Effector CD8-positive, alpha-beta T cell (primary cell): ENCODE measurements at places on chromosomes 5 and 9.

DNA sequence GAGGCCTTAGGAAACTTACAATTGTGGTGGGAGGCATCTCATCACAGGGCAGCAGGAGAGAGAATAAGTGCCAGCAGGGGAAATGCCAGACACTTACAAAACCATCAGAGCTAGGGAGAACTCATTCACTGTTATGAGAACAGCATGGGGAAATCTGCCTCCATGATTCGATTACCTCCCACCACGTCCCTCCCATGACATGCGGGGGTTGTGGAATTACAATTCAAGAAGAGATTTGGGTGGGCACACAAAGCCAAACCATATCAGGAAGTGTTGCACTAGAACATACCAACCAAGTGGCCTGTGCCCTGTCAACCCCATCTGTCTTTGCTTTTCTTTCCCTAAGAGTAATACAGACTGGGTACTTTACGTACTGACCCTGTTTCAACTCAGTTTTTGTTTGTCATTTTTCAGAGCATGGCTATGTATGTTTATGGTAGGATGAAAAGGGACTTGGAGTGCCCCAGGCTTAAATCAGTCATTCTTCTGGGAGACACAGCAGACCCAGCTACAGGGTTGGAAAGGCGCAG lies 58.3 kb upstream of the TGFBR1 start:
- no peak for DNase-seq

- DNase-seq: no peak
These were observed 4.8 kb downstream of the ECSCR start for GRCh38 chr5:139457653-139458306.

GRCh38 chr5:119329666-119330065 lies 26.2 kb upstream of the TNFAIP8 start:
- DNase-seq: no peak

GRCh38 chr9:112772215-112772509 lies 21.6 kb downstream of the SNX30 start:
- DNase-seq: no peak

- DNase-seq: no peak
These were observed 56.0 kb downstream of the ZNF510 start for GRCh38 chr9:96721731-96722429.

GRCh38 chr9:127972236-127972871 lies 8.4 kb downstream of the EEIG1 start:
- no peak for DNase-seq

GRCh38 chr9:112233769-112234168 lies 58.7 kb upstream of the SUSD1 start:
- DNase-seq: no peak

- DNase-seq: no peak
These were observed 5.1 kb upstream of the POU5F2 start for GRCh38 chr5:93746406-93747056.

- no peak for DNase-seq
These were observed 53.9 kb downstream of the SEMA6A start for GRCh38 chr5:116520771-116521170.
